ENCODE measurements at places on chromosomes 12 and 14. TPM values are rescaled to one million over a fixed set of nuclear protein-coding genes. Genes with fewer than 3 reads are reported as not detected.
A peak's percentile ranks its signal among the peaks of the same experiment; 100 is the strongest.

Gene ABCD4
- total RNA-seq, result 17.3 TPM

Gene TNFRSF1A
- total RNA-seq, result 108 TPM

GRCh38 chr14:52338051-52338681 is 24.1 kb downstream of the PTGER2 start:
- peak; percentile 38 for DNase-seq

DNA sequence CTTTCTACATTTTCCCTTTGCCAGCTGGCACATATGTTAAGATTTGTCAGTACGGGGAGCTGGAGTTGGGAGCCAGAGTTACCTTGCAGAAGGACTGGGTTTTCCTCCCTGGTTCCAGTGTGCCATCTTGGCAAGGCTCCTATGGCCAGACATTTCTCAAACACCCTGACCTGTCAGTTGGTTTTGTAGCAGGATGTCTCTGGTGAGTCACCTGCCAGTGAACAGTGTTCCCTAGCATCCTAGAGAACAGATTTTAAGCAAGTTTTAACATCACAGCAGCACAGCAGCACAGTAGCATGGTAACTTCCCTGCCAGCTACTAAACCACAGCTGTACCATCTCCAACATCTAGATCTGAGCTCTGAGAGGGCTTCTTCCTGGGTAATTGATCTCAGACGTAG is 26.2 kb upstream of the KTN1 start:
- no peak for DNase-seq

- DNase-seq, result no peak
These were observed 220.5 kb upstream of the PRICKLE1 start for GRCh38 chr12:42810006-42810405.

Data from HFFc6 (cell line).